Fibroblast of the aortic adventitia (primary cell): ENCODE measurements at places on chromosomes 1 and 21. TPM values are rescaled to one million over a fixed set of nuclear protein-coding genes. Genes with fewer than 3 reads are reported as not detected.

- no peak for DNase-seq
Observed at GRCh38 chr21:45723049-45723958, 79.8 kb downstream of the PCBP3 start.

DNA sequence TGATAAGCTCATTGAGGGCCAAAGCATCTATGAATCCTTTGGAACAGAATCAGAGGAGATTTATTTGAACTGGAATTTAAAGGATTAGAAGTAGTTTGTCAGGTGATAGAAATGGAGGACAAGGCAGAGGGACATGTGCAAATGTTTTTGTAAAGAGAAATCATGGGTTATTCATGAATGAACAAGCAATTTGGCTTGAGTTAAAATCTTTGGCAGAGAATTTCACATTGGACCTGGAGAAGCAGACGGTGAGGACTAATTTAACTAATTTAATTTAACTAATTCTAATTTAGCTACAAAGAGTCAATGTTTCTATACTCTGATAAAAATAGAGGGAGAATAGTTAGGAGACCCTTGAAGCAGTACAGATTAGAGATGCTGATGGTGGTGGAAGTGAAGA, 36.3 kb downstream of the SNX7 start:
- DNase-seq = no peak

DNA sequence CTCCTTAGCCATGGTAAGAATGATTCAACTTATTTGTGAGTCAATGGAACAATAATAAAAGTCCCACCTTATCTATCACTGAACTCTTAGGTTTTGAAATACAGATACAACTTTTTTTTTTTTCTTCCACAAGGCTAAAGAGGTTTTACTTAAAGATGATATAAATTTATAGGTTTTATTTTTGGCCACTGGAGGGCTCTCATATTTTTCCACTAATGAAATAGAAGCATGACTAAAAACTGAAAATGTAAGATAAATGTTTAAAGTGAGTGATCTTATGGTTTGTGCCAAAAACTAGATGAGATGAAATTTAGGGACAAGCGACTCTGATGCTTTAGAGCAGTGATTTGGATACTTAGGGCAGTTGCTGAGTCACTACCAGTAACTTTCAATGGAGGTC, 499.0 kb downstream of the NUF2 start:
- peak; percentile 60 for DNase-seq

DNA sequence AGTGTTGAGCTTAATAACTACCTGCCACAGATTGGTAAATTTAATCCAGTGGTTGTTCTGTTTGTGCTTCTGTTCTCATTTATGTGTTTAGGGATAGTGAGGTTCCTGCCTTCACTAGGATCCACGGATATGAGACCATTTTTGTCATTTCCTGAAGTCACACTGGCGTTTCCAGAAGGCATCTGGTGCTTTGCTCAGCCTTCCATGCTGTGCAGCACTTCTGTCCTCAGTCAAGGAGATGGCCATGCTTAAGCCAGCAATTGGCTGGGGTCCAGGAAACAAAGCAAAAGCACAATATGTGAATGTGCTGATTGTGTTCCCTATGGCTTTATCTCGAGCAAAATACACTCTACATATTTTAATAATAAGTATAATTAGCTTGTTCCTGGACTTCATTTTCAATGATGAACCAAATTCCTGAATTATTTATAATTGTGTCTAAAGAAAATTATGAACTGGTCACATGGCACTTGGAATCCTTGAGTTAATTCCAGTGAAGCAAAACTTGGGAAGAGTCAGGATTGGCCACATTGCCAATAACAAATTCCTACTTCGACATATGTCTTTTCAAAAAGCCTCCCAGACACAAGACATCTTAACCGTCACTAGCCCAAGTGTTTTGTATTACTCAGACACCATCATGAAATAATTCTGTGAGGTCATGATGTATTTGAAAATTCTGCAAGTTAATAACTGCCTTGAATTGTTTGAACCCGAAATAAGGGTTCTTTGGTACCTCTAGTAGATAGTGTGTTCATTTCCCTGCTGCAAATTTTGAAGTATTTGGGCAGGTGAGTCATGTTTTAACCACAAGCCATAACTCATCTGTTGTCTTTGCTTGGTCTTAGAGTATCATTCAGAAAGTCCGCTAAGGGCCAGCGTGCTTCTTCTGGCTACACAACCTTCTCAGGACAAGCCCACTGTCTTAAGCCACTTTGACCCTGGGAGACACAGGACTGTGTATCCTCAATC, 412.4 kb downstream of the DISC1 start:
- DNase-seq = no peak

GRCh38 chr1:63621075-63621474, 27.9 kb downstream of the PGM1 start:
- no peak for DNase-seq

DNA sequence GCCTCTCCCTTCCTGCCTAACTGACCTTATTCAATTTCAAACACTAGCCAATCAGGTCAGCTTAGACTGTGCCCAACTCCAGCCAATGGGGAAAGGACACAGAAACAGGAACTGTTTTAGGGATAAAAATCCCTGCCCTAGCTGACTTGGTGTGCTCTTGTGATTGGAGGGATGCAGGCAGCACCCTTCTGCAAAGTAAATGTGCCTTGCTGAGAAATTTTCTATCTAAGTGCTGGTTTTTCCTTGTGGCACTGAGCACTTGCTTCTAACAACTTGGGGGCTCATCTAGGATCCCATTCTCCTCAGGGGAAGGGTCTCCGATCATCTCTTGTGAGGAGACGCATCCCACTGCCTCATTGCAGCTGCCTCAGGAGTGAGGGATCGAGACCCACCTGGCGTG, 10.7 kb upstream of the CD2 start:
- DNase-seq = no peak

DNA sequence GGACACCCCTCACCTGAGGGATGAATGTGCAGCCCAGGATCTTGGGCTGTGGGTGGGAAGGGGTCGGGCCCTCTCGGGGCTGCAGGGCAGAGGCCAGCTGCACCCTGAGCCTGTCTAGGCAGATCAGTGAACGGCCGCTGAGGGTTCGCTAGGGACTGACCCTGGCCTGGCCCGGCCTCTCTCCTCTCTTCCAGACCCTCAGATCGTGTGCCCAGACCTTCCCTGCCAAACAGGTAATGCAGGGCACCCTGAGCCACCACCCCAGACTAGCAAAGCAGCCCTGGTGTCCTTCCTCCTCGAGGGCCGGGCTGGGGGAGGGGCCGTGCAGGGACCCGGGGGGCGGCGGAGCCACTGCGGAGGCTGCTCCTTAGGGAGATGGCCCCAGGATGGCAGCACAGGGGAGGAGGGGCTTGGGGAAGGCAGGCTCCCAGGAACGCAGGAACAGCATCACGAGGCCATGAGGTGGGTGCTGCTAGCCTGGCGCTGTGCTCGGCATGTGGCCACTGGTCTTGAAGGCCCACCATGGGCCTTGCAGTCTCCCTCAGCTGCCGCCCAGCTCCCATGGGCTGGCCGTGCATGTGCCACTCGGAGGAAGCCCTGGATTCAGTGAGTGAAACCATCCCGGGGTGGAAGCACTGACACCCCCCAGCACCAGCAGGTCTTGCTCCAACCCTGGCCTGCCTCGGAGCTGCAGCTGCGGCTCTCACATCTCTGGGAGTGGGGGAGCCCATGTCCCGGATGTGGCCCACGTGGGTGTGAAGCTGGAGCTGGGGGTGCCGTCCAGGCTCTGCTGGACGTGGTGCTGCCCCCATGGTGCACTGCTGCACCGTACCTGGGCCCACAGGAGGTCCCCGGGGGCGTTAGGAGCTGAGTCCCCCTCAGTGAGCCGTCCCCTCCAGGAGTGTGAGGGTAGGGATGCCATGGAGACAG, 28.7 kb downstream of the COL6A2 start:
- no peak for DNase-seq

DNA sequence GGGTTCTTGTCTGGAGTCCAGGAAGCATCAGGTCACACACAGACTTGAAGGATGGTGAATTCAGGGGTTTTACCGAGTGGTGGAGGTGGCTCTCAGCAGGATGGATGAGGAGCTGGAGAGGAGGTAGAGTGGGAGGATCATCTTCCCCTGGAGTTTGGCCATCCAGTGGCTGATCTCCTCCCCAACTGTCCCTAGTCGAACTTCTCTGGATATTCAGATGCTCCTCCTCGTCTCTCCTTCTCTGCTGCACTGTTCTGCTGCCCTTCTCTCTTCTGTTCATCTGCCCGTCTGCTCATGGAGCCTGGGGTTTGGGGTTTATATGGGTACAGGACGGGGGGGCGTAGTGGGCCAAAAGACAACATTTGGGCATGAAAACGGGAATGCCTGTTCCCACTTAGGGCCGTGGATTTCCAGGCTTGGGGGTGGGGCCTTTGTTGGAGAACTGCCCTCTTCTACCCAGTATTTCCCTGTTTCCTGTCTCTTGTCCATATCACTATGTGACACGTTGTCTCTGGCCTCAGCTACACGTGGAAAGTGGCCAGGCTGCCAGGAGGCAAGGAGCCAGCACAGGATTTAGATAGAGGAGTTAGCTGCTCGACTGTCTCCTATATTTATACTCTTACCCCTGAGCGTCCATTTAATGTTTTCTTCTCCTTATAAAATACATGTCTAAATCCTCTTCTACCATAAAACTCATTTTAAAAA, 76.7 kb downstream of the SIPA1L2 start:
- DNase-seq = peak; percentile 43

GRCh38 chr1:4214826-4215225, 314.8 kb upstream of the C1orf174 start:
- DNase-seq = no peak

GRCh38 chr1:47906009-47906432, 91.2 kb downstream of the TRABD2B start:
- no peak for DNase-seq

DNA sequence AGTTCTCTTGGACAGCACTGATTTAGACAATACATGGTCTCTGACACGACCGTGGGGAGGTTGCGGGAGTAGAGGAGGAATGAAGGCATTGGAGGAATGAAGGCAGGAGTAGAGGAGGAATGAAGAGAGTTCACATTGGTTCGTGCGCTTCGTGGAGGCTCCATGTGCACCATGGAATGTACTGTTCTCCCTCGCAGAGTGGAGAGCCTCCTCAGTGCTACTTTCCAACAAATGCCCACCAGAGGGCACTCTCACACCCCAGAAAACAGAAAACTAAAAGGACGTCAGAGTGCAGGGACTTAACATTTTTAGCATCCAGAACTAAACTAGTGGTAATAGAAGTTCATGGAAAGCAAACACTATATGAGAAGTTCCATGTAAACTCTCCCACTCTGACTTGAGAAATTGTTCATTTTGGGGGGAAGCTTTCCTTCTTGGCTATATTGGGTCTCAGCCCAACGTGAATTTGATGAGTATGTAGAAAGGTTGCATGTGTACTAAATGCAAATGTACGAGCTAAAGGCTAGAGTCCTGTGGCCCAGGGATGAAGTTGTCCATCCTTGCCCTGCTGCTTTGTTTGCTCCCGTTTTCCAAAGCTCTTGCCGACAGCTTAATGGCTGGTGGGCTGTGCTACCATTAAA, 211.6 kb downstream of the LMX1A start:
- peak; percentile 72 for DNase-seq

DNA sequence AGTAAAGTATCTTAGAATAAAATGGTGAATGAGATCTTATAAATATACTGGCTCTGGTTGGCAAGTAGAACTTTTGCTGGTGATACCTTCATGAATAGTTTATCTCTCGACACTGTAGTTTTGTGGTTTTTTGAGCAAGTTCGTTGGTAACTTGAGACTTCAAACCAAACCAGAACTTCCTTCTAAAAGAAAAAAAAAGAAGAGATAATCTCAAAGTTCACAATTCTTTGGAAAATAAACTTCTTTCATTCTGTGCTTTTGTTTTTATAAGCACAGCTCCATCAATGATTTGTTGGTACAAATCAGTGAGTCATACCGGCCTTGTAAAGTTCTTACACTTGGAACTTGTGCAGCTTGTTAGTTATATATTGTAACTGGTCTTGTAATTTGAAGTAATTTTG, 2.3 kb downstream of the HIPK1 start:
- peak; percentile 83 for DNase-seq

DNA sequence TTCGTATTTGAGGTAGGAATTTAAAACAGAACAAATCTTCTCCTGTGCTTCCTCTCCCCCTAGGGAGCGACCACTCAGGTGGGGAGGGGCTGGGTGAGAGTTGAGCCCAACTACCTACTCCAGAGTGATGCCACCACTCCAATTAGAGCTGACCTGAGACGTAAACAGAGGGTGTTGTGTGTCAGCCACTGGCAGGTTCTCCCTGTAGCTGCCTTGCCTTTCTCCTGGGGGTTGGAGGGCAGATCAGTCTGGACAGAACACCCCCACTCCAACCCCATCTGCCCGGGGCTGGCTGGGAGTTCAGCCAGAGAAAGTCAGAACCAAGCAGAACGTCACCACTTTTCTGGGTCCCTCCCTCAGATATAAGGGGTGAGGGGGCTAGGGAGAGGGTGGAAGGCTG, 2.0 kb downstream of the HPDL start:
- no peak for DNase-seq

Gene HES2
- 0.09 and 0.65 TPM in 2 replicates for total RNA-seq

Gene LCE2C
- total RNA-seq = not detected in 2 replicates
